ENCODE measurements at places on chromosomes 2 and 18. TPM values are rescaled to one million over a fixed set of nuclear protein-coding genes. Genes with fewer than 3 reads are reported as not detected.

GRCh38 chr18:56511996-56512395, 126.4 kb downstream of the TXNL1 start:
- no peak for DNase-seq

DNA sequence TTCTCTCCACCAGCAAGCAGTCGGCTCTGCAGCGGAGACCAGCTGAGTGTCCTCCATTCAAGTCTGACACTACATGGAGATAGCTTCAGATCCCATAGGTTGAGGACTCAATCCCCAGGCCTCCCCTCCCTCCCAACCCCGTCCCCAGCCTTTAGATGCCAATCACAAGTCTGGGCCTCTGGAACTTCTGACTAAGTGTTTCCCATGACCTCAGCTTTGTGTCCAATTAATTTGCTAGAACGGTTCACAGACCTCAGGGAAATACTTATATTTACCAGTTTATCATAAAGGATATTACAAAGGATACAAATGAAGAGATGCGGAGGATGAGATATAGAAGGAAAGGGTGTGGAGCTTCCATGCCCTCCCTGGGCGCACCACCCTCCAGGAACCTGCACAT, 77.4 kb downstream of the MERTK start:
- DNase-seq = peak; percentile 85

DNA sequence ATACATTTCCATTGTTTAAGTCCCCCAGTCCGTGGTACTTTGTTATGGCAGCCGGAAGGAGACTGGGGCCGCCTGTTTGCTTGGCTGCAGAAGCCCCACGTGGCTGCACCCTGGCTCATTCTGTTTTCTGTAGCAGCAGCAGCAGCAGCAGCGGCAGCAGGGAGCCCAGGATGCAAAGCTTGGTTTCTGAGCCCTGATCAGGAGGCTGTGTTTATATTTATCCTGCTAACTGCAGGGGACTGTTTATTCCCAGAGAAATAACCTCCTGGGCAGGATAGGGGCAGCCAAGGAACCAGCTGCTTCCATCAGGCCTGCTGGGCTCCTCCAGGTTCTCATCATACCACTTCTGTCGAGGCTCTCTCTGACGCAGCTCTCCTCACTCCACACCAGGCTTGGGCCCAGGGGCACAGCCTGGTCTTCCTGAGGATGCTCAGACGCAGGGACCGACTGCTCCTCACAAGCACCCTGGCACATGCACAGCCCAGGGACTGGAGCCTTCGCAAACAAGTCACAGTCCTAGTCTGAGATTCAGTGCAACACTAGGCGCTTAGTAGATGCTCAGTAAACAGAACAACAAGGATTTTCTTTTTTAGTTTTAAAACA, 139.0 kb downstream of the MSH2 start:
- no peak for DNase-seq

- DNase-seq = peak; percentile 78
Measured at GRCh38 chr18:44594799-44595467, 85.8 kb upstream of the SETBP1 start.

- no peak for DNase-seq
Measured at GRCh38 chr2:12534646-12535263, 182.0 kb upstream of the TRIB2 start.

DNA sequence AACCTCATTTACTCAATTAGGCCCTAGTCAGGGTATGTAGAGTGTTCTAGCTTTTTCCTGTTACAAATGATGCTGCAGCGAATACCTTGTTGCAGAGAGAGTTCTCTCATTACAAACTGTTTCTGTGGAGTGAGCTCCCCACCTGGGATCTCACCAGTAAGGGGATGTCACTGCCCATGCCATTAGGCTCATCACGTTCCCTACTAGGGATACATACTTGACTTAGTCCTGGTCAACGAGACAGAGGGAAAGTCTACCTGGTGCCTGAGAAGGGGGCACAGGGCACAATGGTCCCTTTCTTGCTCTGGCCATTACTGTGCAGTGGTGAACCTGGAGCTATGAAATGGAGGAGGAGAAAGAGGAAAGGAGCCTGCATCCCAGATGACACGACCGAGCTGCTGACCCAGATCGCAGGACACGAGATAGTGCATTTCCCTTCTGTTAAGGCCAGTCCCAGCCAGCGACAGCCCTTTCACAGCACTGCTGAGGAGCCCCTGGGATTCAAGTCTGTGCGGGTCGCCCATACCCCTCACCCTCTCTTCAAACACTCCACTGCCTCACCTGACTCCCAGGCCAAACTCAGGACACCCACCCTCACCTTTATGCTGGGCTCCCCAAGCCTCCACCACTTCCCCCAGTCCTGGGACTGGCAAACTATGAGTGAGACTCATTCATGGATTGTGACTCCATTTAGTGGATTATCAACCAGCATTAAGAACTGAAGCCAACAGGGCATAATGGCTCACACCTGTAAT, 16.0 kb downstream of the MALL start:
- DNase-seq = no peak

- DNase-seq = no peak
Measured at GRCh38 chr18:46677611-46678010, 20.6 kb upstream of the LOXHD1 start.

DNA sequence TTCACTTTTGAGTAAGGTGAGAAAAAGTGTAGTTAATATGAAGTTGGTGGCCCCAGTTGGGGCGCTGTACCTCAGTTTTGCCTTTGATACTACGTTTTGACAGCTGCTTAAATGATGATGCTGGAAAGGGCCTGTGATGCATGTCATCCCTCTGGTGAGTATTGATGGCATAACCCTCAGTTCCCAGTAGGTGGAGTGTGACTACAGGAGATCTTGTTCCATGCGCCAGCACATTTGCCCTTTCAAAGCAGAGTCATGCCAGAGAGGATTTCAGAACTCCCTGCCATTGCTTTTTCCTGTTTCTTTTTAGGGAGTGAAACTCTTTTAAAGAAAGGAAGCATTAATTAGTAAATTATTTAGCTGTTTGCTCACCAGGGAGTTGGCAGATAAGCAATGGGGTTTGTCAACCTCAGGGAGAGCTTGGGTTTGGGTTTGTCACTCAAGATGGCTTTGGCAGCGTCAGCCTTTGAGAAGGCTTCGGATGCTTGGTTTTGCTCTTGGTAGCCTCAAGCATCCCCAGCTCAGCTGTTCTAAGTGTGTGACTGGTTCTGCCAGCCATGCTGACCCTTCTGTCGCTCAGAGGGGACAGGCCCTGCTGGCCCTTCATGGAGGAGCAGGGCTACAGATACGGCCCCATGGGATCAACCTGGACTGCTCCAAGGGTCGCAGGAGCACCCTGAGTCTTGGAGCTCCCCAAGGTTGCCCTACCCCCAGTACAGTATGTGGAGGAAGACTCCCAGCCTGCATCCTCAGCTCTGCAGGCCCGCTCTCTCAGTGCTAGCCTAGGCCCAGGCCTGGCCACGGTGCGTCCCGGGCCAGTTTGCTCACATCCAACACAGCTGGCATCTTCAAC, 29.1 kb downstream of the ARMC9 start:
- DNase-seq = peak; percentile 68

DNA sequence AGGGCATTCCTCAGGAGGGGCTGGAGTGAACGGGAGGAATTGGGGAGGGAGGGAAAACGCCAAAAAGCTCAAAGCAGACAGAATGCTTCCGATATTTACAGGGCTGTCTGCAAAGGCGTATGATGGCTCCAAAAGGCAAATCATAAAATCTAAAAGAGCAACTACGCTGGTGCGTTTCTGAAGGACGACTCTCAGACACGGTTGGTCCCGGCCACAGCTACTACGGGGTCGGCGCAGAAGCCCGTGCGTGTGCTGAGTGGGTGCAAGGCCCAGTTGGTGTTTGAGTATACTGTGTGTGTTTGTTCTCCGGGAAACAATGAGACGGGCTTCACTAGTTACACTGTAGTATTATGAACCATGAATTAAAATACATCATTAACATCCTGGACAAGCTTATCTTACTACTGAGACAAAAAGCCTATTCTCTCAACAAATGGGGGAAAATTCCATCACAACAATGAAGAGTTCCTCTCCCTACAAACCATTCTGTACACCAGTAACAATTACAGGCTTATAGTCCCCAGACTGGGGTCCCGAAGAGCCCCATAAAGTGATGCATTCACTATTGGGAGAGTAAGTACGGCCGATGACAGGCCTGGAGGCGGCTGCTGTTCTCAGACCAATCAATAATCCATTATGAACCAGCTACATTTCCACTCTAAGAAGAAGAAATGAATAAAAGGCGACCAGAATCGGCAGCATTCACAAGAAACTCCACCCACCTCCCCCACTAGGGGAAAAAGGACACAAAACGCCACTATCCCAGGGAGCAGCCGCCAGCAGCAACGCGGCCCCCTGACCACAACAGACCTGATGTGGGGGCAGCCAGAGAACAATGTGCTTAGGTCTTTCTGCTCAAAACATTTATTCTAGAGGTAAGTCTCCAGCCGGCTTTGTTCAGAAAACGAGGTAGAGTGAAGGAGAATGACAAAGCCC, 43.4 kb downstream of the ZNF516 start:
- DNase-seq = peak; percentile 48

- DNase-seq = no peak
Measured at GRCh38 chr2:11375025-11375688, 30.7 kb upstream of the ROCK2 start.

DNA sequence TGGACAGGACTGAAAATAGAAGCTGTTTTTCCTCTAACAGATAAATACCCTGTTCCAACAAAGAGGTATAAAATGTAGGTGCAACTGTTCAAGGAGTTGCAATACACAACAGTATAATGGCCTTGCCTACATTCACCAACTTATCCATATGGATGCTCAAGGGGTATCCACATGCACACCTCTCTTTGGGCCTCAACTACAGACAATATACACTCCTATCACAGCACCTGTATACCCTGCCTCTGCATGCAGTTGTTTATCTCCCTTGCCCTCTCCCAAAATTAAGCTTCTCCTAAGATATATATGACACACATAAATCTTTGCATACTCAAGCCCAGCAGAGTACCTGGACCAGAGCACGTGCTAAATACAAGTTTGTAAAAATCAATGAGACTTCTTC, 37.3 kb downstream of the DARS1 start:
- DNase-seq = no peak

DNA sequence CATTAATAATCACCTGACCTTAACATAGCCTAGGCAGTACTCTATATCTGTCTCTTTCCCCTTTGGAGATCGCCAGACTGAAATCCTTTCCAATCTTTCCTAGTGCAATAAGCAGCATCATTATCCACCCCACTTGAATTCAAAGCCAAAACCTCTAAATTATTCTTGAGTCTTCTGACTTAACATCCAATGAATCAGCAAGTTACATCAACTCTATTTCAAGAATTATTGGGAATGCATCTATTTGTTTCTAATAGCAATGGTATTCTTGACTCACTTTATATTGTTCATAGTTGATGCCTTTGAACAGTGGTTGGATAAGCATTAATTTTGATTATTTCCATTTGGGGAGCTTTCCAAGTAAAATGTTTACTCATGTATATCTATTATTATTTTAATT, 144.8 kb downstream of the ZNF804A start:
- no peak for DNase-seq

GRCh38 chr18:1573732-1574131, 669.1 kb downstream of the ADCYAP1 start:
- DNase-seq = peak; percentile 19

- no peak for DNase-seq
Measured at GRCh38 chr18:29137773-29138495, 961.0 kb upstream of the CDH2 start.

- DNase-seq = peak; percentile 77
Measured at GRCh38 chr2:216519154-216519762, 20.6 kb downstream of the RPL37A start.

DNA sequence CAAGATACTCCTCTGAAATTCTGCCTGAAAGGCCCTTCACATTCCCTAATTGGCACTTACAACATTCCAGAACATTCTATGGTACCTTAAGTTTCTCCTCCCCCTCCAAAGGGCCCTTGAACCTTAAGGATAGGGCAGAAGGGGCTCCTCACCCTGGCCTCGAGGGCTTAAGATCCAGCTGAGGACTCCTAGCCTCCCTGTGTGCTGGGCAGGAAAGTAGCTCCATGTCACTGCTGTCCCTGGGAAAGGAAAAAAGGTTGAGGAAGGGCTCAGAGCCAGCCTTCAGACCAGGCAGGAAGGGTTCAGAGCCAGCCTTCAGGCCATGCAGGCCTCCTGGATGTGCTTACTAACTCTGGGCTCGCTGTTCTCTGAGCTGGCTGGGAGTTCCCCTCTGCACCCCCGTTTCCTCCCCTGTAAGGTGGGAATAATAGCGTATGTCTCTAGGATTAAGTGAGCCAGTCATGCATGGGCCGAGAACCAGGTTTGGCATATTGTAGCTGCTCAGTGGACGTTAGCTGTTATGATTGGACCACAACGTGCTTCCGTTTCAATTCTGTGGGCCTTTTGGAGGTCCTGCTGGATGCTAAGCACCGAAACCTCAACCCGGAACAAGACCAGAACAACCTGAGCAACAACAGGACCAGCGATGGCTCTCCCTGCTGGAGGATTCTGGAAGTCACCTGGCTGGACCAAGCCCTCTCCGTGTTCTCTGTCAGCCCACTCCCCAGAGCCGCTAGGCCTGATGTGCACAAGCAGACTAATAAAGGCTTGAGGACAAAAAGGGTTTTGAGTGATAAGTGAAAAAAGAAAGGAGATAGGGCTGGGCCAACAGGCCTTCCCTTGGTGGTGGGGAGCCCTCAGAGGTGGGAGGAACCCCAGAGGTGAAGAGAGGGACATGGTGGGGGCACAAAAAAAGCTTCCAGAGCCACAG, 1.0 kb upstream of the B3GNT7 start:
- DNase-seq = no peak

Gene SYT4
- total RNA-seq = not detected

Gene SCN3A
- total RNA-seq = not detected

Gene ALPP
- total RNA-seq = not detected

Gene TRAPPC8
- total RNA-seq = 34.1 TPM

Gene MERTK
- total RNA-seq = 37.3 TPM

Gene OSR1
- not detected for total RNA-seq

Gene RBMS1
- 93.3 TPM for total RNA-seq

Gene RAB27B
- total RNA-seq = not detected

Gene FEV
- not detected for total RNA-seq

All from endothelial cell of umbilical vein (primary cell).